Fibroblast of lung (primary cell): ENCODE measurements at places on chromosomes 16 and 17.
A peak's percentile ranks its signal among the peaks of the same experiment; 100 is the strongest.

DNA sequence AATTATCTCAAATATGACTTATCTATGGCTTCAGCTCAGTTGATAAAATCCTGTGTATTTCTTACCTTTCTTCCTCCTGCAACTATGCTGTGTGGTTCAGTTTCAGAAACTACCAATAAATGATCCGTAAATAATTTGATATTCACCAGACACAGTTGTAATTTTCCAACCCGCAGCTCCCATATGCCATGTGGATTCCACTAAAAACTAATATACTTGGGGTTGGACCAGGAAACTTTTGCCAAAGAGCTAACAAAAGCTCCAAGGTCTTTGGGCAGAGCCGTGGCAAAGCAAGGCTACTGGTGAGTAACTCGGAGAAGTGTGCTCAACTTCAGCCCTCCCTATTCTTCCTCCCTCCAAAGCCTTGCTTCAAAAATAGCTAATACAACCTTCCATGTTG is 2.3 kb upstream of the CHST6 start:
- DNase-seq = no peak

DNA sequence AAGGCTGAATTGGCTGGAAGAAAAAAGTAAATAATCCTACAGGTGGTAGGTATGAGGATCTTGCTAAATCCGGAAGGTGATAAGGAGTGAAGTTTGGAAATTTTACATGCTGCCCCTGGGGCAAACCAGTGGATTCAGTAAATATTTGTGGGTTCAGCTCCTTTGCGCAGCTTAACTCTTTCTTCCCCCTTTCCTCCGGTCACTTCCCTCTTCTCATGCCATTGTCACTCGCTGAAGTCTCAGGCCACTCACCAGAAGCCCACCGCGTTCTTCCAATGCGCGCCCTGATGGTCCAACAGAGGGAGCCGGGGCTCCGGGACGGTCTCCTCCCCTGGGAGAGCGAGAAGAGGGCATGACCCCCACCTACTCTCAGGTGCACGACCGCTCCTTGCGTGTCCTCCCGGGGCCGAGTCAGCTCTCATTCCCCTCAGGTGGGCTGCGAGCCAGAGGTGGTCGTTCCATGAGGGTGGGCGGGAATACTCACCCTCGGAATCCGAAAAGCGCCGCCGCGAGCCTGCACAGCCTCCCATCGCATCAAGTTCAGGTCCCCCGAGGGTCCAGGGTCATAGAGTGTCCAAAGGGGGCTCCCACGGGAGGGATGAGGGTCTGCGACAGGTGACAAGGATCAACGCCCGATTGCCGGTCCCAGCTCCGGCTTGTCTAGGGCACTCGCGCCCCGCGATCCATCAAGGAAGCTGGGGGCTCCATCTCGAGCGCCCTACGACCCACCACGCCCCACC is 474 bp downstream of the CLN3 start:
- no peak for DNase-seq

GRCh38 chr17:58083491-58084316 is 485 bp downstream of the DYNLL2 start:
- DNase-seq = peak; percentile 49

- DNase-seq = peak; percentile 36
Observed at GRCh38 chr16:85522842-85523601, 90.1 kb upstream of the GSE1 start.

GRCh38 chr16:49701789-49702494 is 154.0 kb downstream of the ZNF423 start:
- DNase-seq = peak; percentile 43
